Daoy (cell line): ENCODE measurements at places on chromosomes 11 and 22. TPM values are rescaled to one million over a fixed set of nuclear protein-coding genes. Genes with fewer than 3 reads are reported as not detected.

DNA sequence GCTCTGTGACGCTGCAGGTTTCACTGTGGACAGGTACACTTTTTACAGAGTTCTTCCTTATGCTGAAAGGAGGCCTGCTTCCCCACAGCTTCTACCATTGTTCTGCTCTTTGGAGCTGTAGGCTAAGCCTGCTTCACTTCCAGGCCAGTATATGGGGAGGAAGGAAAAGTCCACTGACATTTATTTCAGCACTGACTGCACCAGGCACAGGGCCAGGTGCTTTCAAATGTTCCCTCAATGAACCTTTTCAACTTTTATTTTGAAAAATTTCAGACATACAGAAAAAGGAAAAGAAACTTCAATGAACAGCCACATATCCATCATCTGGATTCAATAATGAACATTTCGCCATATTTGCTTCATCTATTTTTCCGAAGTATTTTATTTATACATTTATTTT lies 22.0 kb downstream of the POU2F3 start:
- DNase-seq = no peak

BDNF gene
- 11.9 and 12.5 TPM in 2 replicates for total RNA-seq

LARGE1 gene
- 9.1 and 18.0 TPM in 2 replicates for total RNA-seq

GRCh38 chr11:74815966-74816365 lies 67.3 kb downstream of the RNF169 start:
- no peak for DNase-seq
